ENCODE measurements at places on chromosomes 12 and 14.

DNA sequence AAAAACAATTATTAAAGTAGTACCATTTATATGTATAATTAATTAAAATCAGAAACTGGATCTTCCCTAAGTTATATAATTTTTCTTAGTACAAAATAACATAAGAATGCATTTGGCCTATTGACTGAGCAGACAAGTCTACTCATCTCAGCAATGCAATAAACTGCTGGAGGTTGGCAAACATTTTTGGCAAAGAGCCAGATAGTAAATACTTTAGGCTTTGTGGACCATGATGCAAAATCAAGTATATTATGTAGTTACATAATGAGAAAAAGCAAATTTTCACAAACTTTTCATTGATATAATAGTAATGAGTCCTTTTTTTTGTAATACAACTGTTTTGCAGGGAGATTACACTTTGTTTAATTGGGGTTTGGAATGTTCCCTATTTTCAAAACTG lies 30.9 kb downstream of the ERGIC2 start:
- DNase-seq: peak; percentile 73

GRCh38 chr12:79295572-79295971 lies 395.2 kb downstream of the PAWR start:
- DNase-seq: no peak

GRCh38 chr14:103718572-103718971 lies 3.0 kb downstream of the ZFYVE21 start:
- DNase-seq: no peak

DNA sequence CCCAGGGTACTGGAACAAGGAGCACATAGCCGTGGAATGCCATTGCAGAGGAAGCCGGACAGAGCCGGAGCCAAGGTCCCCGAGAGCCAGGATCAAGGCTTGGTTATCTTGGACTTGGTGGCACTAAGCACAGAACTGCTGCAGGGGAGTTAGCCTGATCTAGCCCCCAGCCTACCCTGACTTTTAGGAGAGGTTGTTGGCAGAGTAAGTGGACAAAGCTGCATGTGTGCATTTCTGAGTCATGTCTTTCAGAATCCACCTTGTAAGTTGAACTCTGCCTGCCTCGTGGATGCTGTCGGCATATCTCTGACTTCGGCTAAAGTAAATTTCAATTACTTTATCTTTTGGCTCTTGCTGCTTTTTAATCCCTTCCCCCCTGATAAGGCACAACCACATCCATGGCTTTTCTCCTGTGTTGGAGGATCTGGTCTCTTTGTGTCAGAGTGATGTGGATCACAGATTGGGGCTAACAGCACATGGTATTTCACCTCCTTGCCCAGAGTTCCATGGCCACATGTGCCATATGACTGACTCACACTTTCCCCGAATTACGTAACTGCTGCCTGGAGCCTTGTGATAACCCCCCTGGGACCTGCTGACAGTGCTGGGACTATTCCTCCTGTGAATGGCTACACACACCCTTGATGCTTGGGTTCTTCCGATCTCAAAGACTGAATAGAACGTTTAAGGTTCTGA lies 240.3 kb downstream of the EMP1 start:
- no peak for DNase-seq

DNA sequence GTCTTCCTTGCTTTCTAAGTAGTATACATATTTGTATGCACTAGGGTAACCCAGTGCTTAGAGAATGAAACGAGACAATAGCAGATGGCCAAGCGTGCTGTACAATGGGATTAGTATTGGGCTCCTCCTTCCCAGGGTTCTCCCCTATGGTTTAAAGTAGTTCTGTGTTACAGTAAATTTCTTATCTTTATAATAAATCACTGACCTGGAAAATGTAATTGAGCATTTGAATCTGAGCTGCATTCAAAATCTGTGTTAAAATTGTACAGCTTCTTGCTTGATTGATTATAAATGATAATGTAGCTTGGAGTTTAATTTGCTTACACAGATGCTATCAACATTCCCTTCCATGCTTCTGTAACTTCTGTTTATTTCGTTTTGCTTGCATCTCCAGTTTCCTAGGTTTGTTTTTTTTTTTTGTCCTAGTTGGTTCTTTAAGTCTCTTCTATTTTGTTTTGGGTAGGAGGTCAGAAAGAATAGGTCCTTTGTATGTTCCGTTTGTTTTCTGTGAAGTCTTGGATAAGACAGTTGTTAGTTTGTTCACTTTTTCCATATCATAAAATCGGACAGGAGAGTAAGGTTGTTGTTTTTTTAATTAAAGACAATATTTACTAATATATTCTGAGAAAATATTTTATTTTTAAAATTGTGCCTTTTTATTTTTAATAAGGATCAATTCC lies 171.2 kb downstream of the ERC1 start:
- DNase-seq: no peak

GRCh38 chr12:69068448-69068847 lies 135.5 kb upstream of the CPM start:
- peak; percentile 91 for DNase-seq

DNA sequence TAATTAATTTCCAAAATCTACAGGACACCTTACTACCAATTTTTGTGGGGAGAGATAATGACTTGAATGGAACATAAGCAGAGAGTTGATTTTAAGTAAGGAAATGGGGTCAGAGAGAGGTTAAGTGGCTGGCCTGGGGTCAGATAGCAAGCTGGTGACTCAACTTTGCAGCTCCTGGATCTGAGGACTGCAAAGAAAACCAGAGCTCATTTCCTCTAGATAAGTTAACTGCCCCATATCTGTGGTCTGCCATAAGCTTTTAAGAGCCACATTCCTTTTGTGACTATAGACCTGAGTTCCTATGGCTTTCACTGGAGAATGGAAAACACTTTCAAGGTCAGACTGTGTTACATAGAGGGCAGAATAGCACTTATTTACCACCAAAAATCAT lies 201.2 kb upstream of the PRICKLE1 start:
- DNase-seq: peak; percentile 99

GRCh38 chr14:32677129-32677780 lies 261.4 kb upstream of the NPAS3 start:
- no peak for DNase-seq

DNA sequence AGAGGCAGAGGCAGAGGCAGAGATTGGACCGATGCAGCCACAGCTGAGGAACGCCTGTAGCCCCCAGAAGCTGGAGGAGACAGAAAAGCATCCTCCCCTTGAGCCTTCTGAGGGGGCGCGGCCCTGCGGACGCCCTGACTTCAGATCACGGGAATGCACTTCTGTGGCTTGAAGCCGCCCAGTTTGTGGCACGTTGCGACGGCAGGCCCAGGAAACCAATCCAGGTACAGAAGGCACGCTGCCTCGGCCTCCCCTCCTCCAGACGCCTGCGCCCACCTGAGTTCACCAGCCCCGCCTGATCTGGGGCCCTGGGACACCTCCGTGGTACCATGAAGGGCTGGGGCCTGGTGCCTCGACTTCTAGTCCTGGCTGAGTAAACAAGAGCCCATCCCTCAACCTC lies 82.0 kb downstream of the NCOR2 start:
- no peak for DNase-seq

GRCh38 chr14:77310026-77310425 lies 10.7 kb downstream of the POMT2 start:
- DNase-seq: no peak

- DNase-seq: no peak
Measured at GRCh38 chr12:19299765-19300164, 139.5 kb upstream of the AEBP2 start.

GRCh38 chr12:15848606-15849005 lies 33.6 kb upstream of the STRAP start:
- DNase-seq: no peak

- DNase-seq: no peak
Measured at GRCh38 chr14:89408907-89409700, 7.9 kb downstream of the FOXN3 start.

All from ACHN (cell line).